CD8-positive, alpha-beta T cell (primary cell): ENCODE measurements at places on chromosomes 13 and 19. TPM values are rescaled to one million over a fixed set of nuclear protein-coding genes. Genes with fewer than 3 reads are reported as not detected.
A peak's percentile ranks its signal among the peaks of the same experiment; 100 is the strongest.

GRCh38 chr13:81929988-81930387 lies 1589.1 kb upstream of the SPRY2 start:
- no peak for DNase-seq

Gene MIPEP
- 3.0 TPM for total RNA-seq

DNA sequence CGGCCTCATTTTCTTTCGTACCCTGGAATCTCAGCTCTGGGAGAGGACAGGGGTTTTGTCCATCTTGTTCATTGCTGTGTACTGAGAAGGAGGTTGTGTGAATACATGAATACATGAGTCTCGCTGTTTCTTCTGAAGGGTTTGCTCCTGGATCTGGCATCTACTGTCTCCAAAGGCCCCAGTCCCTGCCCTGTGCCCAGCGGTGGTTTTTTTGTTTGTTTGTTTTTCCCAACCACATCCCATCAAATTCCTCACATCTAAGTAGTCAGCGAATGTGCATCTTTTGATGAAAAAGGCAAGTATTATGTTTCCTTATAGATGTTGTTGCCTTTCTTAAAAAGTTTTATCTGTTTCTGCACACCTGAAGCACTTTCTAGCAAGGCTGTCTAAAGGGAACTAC lies 12.5 kb downstream of the DCAF15 start:
- DNase-seq: no peak

GRCh38 chr13:92913840-92914239 lies 312.8 kb upstream of the GPC6 start:
- DNase-seq: no peak

DNA sequence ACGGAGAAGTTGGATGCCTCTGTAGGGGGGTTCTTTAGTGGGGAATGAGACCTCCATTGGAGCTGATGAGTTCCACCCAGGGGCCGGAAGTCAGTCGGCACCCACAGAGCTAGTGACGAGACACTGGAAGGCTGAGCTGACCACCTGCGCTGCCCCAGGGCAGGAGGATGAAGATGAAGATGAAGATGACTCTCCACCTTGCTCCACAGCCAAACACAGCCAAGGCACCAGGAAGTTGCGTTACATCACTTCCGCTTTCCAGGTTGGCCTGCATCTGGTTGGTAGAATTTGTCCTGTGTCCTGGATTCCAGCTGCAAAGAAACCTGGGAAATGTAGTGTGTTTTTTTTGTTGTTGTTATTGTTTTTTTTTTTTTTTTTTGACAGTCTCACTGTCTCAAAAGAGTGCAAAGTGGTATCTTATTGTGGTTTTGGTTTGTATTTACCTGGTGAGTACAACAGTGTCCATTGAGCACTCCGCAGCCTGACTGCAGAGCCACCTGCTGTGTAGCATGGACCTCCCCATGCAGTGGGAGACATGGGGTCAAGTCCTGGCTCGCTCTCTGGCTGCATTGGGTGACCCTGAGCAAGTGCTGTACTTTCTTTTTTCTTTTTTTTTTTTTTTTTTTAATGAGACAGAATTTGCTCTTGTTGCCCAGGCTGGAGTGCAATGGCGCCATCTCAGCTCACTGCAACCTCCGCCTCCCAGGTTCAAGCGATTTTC lies 1.9 kb downstream of the TBC1D17 start:
- DNase-seq: no peak

DNA sequence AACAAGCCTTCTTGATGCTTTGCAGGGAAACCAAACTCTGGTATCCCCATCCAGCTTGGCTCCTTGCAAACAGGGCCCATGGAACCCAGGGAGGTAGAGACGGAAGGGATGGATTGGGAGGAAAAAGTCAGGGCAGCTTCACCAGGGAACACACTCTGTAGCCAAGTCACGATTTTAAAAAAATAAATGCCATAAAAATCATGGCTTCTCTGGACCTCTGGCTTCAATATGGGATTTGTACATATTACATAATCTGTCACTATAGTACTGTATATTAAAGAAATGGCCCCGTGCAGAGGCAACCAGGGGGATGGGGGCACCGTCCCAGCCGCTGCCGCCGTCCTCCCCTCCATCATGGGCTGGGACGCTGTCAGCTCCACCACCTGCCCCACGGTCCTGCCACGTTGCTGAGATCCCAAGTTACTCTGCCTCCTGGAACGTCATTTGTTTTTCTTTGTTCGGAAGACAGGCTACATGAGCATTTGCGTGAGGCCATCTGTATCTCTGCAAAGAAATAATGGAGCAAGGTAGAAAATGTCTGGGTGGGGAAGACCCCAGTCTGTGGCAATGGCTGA lies 313.3 kb downstream of the ZNF536 start:
- DNase-seq: no peak

Gene PEX11G
- total RNA-seq: not detected

DNA sequence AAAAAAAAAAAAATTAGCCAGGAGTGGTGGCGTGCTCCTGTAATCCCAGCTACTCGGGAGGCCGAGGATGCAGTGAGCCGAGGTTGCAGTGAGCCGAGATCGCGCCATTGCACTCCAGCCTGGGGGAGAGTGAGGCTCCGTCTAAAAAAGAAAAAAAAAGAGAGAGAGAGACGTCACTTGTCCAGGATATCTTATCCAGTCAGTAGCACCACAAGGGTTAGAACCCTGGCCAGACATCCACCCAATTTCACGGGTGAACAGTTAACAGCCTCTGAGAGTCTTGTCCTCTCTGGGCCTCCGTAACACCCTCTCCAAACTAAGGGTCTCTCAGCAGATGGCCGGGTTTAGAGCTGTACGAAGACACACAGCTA lies 917 bp upstream of the CLPTM1 start:
- no peak for DNase-seq

Gene LIM2
- not detected for total RNA-seq

DNA sequence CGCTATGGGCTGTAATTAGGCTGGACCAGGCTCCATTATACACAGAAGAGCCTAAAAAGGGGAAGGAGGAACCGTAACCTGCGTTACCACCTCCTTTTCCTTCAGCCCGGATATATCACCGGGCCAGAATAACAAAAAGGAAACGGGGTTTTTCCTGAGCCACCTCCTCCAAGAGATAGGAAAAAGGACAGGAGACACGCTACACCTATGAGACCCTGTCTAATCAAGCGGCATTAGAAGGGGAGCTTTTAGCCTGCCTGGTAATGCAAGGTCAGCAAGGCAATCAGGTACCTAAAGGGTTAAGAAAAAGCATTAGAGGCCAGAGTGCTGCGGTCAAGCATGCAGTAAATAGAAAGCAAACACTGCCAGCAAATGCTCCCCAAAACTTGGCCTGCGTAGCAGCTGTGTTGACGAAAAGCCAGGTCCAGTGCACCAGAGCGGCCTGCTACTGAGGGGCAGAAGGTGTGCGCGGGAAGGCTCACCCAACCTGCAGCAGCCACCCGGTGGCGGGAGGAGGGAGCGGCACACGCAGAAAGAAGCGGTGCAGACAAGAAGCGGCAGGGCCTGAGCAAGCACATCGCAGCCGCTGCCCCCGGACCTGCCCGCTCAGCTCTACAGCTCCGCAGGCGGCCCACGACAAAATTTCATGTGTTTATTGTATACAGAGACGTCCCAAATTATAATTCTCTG lies 1466.1 kb downstream of the UQCRFS1 start:
- DNase-seq: no peak

- DNase-seq: no peak
These were observed 106.7 kb downstream of the CRYL1 start for GRCh38 chr13:20418953-20419352.

DNA sequence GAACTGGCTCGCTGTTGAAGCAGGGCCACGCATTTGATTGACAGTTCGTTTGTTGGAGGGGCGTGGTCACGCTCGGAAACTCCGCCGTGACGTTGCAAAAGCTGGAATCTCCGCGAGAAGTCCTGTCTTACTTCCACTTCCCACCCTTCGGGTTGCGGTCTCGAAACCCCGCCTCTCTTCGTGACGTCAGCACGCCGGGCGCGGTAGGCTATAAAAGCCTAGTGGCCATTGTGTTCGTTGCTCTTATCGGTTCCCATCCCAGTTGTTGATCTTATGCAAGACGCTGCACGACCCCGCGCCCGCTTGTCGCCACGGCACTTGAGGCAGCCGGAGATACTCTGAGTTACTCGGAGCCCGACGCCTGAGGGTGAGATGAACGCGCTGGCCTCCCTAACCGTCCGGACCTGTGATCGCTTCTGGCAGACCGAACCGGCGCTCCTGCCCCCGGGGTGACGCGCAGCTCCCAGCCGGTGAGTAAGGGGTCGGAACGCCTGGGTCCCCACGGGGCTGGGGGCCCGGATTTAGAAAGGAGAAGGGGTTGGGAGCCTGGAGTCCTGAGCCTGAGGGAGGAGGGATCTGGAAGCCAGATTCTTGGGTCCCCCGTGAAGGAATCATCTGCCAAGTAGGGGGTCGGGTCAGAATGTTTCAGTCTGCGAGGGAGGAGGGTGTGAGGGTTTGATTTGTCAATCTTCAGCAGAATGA lies at the start of gene PPP1R15A:
Gene PPP1R15A, plus strand, starts transcription at position 240 of the 702 bp plus-strand sequence. CDS start 813 bp downstream, outside the sequence.
- peak; percentile 95 for DNase-seq

- no peak for DNase-seq
These were observed 15.5 kb upstream of the ISYNA1 start for GRCh38 chr19:18453269-18454024.

DNA sequence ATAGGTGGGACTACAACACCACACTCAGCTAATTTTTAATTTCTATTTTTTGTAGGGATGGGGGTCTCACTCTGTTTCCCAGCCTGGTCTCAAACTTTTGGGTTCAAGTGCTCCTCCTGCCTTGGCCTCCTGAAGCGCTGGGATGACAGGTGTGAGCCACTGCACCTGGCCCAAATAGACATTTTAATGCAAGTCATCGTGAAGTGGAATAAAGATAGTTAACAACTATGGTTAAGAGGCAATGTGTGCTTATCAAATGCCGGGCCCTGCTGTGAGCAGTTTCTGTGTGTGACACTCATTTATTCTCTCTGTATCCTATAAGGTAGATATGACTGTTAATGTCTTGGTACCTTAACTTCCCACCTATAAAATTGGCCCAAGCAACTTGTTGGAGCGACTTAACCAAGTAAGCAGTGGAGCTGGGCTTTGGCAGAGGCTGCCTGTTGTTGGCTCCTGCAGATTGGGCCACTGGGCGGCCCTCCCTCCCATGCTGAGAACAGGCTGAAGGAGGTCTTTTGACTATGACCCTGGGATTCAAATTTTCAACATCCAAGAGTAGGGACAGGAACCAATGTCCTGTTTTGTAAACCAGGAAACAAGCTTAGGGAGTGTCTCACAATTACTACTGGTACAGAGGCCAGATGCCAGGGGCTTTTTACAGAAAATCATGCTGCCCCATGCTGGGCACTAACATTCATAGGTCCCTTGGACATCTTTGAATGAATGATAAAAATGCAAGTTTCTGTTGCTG lies 450.7 kb downstream of the TSHZ3 start:
- DNase-seq: no peak

GRCh38 chr19:984165-984967 lies at the start of gene WDR18:
TSS of gene WDR18 (plus strand) at chr19:984345. CDS start at chr19:984354, 9 bp downstream.
- peak; percentile 92 for DNase-seq

DNA sequence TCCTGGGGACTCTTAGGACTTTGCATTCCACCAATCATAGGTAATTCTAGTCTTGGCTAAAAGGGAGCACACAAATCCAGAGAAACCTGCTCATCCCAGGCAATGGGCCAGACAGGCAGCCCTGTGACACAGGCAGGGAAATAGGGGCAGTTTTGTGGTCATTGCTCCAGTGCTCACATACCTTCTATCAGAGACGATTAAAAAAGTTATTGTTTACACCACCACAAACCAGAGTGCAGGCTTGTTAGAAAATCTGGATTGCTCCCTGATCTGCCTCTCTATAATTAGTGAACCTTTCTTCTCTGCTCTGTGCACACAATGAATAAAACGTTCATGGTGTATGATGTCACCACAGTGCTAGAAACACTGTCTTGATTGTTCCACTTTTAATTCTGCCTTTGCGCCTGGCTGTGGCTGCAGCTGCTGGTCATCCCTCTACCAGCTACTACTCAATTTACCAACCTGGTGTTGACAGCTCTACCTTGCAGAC lies 121.6 kb upstream of the SPATA13 start:
- DNase-seq: no peak

DNA sequence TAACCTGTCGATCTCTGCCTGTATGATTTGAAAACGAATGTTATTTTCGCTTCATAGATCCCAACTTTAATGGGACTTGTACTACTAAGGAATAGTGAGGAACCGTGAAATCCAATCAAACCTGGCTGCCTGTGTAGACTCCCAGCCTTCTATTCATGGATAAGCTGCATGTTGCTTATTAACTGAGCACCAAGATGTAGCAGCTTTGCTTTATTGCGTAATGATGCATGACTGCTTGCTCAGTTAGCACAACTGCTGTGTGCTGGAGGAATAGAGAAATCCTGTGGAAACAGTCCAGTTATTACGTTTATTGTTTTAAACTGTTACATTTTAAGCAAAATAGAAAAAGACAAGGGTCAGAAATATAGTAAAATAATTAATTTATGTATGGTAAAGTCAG lies 108.2 kb downstream of the SHISA2 start:
- no peak for DNase-seq
